ENCODE measurements at places on chromosomes 6 and 20.

- no peak for DNase-seq
Observed at GRCh38 chr6:131314838-131315237, 179.6 kb downstream of the AKAP7 start.

- DNase-seq, result no peak
Observed at GRCh38 chr6:20207088-20207418, 5.2 kb downstream of the MBOAT1 start.

- DNase-seq, result no peak
Observed at GRCh38 chr6:157558049-157558448, 177.1 kb downstream of the ZDHHC14 start.

- DNase-seq, result no peak
Observed at GRCh38 chr6:2111162-2111677, 134.2 kb downstream of the GMDS start.

- DNase-seq, result no peak
Observed at GRCh38 chr6:35751594-35751993, 14.8 kb downstream of the ARMC12 start.
